A172 (cell line): ENCODE measurements at places on chromosomes 5 and 9.

DNA sequence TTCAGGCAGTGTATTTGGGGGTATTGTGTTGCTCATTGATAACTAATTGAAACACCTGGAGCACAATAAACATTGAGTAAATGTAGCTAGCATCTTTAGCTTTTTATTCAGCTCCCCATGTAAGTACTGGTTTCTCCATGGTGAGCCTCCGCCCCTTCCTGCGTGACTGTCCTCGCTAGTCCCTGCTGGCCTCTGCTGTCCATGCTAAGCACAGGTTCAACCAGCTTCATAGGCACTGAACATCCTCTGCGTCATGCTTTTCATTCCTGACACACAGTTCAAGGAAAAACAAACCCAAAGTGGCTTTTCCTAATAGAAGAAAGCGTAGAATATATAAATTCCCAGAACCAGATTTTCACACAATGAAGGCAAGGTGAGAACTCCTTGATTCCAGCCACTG lies 27.3 kb upstream of the DAP start:
- no peak for DNase-seq

DNA sequence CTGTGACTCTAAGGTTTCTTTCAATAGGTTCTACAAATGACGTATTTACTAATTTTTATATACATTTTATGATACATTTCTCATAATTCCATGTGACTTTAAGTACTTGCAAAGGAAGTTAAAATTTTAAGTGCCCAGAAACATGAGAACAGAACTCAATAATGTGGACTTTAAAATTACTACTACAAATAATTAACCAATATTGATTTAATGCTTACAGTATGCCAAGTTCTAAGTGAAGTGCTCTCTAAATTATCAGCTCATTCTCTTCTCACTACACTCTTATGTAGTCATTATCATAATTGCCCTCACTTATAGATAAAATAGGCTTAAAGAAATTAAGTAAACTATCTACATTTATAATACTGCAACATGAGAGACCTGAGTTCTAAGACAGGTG lies 1690.7 kb upstream of the CDH9 start:
- DNase-seq, result no peak

DNA sequence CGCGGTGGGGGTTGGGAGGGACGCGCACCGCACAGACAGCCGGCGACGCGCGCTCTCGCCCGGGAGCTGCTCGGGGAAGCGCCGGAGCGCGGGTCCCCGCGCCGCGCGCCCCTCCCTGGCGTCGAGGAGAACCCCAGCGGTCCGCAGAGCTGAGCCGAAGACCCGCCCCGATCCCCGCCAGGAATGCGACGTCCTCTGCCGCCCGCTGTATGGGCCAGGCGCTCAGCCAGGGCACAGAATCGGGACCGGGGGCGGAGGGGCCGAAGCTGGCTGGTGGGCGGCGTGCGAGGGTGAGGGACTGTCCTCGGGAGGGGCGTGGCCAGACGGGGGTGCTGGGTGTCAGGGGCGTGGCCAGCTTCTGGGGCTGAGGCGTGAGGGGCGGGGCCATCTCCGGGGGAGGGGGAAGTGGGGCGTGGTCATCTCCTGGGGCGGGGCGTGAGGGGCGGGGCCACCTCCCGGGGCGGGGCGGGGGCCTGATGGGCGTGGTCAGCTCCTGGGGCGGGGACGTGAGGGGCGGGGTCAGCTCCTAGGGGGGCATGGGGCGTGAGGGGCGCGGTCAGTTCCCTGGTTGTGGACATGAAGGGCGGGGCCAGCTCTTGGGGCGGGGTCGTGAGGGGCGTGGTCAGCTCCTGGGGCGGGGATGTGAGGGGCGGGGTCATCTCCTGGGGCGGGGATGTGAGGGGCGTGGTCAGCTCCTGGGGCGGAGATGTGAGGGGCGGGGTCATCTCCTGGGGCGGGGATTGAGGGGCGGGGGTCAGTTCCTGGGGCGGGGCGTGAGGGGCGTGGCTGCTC lies 965 bp downstream of the PTGDS start:
- no peak for DNase-seq

DNA sequence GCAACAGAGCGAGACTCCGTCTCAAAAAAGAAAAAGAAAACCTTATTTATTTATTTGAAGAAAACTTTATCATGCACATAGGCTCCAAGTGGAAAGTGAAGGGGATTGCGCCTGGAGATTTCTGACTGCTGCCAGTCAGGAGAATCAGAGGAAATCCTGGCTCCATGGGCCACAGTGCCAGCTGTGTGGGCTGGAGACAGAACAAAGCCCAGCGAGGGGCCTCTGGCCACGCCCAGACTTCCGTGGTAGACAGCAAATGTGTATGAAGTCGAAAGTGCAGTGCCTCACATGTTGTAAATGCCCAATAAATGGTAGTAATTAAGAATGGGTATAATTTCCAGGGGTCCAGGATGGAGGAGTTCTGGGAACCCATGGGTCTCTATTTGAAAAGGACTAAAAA lies 75.8 kb upstream of the WWC1 start:
- no peak for DNase-seq

GRCh38 chr5:89498699-89499098 lies 615.7 kb upstream of the MEF2C start:
- no peak for DNase-seq

DNA sequence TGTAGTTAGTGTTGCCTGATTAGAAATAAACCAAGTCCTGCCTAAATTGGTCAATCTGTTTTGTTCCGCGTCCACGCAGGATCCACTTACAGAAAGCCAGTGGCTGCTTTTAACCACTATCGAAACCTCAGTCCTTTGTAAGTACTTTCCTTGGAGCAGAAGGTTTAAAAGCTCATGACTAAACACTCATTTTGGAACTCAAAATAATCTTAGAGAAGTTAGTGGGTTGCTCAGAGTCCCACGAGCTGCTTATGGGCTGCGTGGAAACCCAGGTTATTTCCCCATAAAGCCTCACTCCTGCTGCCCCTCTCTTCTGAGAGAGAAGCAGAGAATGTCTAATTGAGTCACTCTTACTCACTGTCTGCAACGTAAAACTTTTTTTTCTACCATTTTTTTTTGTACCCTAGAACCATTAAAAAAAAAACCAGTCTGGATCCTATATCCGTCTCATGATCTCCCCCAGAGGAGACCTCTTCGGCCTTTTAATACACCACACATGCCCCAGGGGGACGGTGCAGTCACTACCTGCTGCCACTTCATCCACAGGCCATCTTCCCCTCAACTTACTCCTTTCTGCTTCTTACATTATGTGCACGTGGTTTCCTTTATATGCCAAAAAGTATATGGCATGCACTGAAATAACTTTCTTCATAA lies 7.6 kb downstream of the BASP1 start:
- no peak for DNase-seq

GRCh38 chr5:172858990-172859811 lies 25.1 kb downstream of the ERGIC1 start:
- DNase-seq, result peak; percentile 44

DNA sequence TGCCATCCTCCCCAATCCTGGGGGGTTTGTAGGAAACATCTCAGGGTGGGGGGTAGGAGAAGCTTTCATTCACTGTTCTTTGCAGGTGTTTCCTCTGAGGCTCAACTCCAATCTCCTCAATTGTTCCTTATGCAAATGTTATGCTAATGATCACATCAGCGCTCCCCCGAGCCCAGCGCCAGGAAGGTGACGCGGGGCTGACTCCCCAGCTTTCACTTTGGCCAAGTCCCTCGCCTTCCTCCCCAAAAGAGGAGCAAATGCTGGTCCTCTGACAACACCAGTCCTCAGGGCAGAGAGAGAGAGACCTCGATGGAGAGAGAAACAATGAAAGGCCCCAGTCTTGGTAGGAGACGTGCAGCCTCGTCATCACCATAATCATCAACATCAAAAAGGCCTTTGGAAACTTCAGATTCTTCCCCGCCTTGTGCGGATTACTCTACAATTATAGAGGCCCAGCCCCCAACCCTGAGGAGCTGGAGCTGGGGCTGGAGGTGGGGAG lies 39.1 kb downstream of the PCDH1 start:
- DNase-seq, result no peak

DNA sequence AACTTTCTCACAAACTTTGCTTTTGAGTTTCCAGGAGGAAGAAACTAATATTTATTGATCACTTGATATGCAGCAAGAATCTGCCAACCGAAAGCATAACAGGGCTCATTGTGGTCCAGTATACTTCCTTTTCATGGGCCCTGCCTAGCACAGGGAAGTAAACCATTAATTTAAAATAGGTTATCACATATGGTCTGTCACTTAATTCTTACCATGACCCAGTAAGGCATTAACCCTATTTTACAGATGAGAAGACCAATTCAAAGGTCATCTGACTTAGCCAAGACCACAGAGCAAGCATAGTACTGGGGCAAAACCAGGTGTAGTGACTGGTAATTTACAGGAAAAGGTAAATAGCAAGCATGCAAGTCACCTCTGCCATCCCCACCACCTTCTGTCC lies 336.9 kb upstream of the DMAC1 start:
- DNase-seq, result no peak

GRCh38 chr9:31582071-31582470 lies 802.4 kb upstream of the ACO1 start:
- DNase-seq, result no peak

DNA sequence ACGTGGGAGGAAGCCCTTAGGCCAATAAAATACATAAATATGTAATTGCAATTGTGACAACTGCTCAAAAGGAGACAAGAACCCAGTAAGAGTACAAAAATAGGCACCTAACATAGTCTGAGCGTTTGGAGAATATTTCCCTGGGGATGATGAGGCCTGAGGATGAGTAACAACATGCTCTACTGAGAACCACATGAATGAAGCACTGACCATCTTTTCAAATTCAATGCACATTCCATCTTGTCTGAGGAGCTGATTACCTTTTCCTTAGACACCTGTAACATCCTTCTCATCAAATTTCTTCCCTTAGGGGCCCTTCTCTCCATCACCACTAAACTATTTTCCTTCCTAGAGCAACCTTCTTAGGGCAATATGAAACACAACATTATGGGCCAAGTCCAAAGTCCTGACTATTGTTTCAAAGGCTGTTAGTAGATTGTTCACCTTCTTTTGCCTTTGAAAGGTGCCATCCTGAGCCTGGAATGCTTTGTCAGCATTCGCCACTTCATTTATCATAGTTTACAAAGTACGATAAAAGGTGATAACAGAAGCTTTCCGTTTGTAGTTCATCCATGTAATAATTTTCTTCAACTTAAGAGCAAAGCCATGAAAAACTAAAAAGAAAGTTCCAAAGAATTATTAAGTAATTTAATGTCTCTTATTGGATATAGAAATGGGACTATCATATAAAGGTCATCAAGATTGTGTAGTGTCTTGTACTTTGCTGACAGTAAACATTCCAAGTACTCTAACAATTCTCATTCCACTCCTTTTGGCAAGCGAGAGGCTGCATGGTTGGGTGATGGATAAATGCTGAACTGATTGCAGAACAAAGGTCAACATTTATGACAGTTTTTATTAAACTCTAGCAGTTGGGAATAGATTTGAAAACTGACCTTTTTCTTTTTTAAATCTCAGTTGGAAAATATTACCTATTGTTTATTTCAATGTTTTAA lies 471.3 kb downstream of the PDE4D start:
- DNase-seq, result no peak

DNA sequence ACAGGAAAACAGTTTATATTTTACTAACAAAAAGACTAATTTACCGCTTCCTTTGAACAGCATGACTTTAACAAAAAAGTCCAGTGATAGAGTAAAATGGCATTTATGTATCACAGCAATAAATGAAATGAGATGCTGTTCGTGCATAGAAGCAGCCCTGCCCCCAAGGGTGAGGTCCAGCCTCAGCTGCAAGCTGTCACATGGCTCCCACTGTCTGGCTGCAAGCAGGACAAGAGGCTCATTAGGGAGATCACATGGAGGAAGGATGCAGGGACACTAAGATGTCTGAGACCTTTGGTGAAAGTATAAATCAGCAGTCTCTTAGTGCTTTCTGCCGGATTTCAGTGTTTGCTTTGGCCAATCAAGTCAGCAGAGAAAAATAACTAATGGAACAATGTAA lies 23.0 kb downstream of the GDNF start:
- peak; percentile 25 for DNase-seq

- no peak for DNase-seq
Observed at GRCh38 chr5:157596487-157596886, 20.9 kb upstream of the ADAM19 start.

- peak; percentile 75 for DNase-seq
Observed at GRCh38 chr5:171989276-171989675, 17.2 kb downstream of the FBXW11 start.

- DNase-seq, result no peak
Observed at GRCh38 chr5:22651355-22651754, 201.8 kb downstream of the CDH12 start.

GRCh38 chr9:17757816-17758215 lies 178.9 kb downstream of the SH3GL2 start:
- peak; percentile 13 for DNase-seq

DNA sequence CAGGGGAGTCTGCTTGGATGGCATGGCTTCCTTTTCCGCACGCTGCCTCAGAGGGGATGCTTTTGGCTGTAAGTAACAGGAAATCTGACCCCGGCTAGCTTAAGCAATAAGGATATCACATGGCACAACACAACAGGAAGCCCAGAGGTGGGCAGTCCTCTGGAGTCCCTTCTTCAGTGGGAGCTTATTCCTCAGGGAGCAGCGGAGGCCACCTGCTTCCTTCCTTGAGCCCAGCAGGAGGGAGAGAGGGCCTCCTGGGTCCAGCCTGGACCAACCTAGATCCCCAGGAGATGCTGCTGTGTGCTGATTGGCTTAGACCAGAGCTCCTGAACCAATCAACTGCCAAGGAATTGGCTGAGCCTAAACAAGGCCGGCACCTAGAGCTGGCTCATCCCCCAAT lies 66.3 kb downstream of the C9orf50 start:
- DNase-seq, result no peak

GRCh38 chr9:72588336-72588735 lies 66.9 kb downstream of the TMC1 start:
- DNase-seq, result no peak

DNA sequence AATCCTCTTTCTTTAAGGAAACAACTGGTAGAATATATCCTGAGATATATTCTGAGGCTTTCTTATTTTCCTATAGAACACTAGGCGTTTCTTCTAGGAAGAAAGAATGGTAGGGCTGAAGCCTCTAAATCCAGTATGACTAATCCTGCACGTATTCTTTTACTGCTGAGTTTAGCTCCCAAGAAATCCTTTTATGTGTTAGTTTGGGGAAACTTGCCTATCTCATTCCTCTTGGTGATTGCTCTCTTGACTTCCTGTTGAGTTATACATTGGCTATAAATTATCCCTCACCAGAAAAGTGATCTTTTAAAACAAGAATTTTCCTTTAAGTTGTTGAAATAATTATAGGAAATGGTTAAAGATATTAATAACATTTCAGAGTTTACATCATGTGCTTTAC lies 422.9 kb downstream of the TMEM161B start:
- peak; percentile 52 for DNase-seq

DNA sequence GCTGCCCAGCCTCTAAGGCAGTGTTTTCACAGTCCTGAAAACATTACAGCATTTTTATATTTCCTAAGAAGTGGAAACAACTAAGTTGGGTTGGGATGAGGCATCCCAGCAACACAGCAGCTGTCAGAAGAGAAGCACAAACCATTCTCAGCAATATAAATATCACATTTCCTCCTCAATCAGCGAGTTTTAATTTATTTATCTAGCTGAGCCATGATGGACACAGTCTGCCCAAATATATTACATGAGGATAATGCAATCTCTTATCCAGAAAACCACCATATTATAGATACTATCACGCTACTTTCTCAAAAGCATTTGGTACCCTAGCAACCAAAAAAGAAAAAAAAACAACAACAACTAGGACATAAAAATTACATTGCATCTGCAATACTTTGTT lies 158.5 kb downstream of the FSTL4 start:
- no peak for DNase-seq

- DNase-seq, result no peak
Observed at GRCh38 chr5:176503496-176503895, 33.7 kb downstream of the RNF44 start.

GRCh38 chr5:168941901-168942300 lies 359.0 kb downstream of the SLIT3 start:
- DNase-seq, result no peak

GRCh38 chr5:90902170-90902569 lies 343.6 kb downstream of the ADGRV1 start:
- no peak for DNase-seq
